Breast epithelium (tissue), 4 donors: ENCODE measurements at places on chromosomes 6 and 20. TPM values are rescaled to one million over a fixed set of nuclear protein-coding genes. Genes with fewer than 3 reads are reported as not detected.

The TRIM15 gene
- total RNA-seq = not detected

GRCh38 chr6:166927240-166927934 lies 29.0 kb downstream of the RNASET2 start:
- DNase-seq = no peak

DNA sequence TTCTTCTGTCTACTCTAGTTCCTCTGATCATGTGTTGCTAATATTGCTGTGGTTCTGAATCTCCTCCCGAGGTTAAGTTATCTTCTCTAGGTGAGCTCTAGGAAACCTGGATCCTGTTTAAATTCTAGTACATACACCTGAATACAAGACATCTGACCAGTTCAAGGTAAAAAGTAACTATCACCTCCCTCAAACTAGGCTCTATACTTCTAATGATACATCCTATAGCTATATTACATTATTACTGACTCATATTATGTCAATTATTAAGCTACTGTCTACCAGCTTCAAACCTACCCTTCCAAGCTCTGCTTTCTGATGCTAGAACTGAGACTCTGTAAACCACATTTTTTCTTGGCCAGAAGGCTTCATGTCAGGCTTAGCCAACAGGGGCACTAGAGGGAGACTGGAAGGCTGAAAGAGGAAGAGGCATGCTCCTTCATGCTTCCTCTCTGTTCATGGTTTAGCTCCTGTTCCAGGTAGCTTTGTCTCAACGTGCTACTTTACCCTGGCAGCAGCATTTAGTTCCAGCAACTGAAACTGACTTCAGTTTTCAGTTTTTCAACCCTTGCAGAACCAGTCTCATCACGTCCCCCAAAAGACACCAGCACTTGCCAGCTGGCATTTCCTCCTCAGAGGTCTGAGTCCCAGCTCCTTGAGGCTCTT lies 148.4 kb upstream of the TOP1 start:
- DNase-seq = no peak

- no peak for DNase-seq
These were observed 5.4 kb downstream of the SERINC3 start for GRCh38 chr20:44516491-44516890.

DNA sequence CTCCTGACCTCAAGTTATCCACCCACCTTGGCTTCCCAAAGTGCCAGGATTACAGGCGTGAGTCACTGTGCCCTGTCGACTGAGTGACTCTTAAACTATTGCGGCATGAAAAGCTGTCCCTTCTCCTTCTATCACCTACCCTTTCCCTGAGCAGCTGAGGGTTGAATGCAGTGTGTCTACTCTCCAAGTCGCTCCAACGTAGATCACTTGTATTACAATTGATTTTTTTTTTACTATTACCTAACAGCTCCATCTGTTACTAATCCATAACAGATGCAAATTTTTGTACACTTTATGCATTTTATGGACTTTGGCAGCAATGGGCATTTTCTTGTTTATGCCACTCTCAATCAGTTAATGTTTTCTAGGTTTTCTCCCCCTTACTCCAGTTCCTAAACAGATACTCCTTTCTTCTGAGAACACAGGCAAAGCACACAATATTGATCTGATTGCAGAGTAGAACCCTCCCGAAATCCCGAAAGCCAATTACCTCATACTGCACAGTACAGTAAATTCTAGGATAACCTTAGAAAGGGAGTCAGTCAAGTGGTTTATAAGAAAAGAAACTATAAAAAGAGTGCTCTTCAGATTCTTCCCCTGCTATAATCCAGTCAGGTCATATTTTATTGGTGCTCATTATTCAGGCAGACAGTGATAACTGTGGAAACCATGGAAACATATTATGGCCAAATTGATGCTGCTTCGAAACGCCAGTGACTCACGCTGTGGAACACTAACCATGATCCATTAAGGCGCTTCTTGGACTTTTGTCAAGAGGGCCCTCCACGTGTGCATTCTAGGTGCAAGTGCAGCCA lies 273.0 kb downstream of the ADGB start:
- DNase-seq = no peak

GRCh38 chr6:24920136-24920535 lies 15.6 kb downstream of the RIPOR2 start:
- no peak for DNase-seq

DNA sequence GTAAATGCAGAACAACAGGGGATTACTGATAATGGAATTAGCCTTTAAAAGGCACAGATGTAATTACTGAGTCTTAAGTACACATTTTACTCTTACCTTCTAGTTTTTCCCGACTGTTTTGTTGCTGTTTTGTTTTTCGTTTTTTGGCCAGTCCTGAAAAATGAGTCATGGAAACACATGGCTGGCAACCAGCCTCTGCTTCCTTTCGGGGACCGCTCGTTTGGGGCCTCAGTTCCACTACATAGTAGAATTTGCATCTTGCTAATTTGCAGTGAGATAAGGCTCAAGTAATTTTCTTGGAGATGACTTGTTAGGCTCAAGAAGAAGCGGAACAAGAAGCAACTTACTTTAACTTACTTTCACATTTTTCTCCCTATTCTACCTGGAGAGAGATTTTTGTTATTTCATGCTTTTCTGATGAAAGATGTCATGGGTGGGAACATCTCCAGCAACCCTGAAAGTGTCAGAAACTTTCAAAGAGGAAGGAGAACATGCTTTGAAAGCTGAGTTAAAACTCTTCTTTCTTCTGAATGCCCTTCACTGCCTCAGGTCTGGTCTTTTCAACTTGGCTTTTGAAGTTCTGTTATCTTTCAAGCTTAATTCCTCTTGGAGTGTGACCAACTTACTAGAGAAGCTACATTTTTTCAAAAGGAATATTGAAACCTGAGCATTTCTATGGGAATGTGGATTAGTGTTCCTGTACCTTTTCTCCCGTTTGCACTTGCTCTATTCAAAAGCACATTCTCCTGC lies 71.5 kb upstream of the HDAC2 start:
- DNase-seq = no peak

The ZC3H12D gene
- total RNA-seq = 2.3 TPM

- DNase-seq = no peak
These were observed 20.9 kb downstream of the HIVEP1 start for GRCh38 chr6:12032783-12033573.

The TUBB2A gene
- 36.0 TPM for total RNA-seq

The MYH7B gene
- total RNA-seq = 1.1 TPM

The CRISP1 gene
- not detected for total RNA-seq

- DNase-seq = no peak
These were observed 47.2 kb downstream of the ADTRP start for GRCh38 chr6:11731423-11731822.

GRCh38 chr6:75414445-75415021 lies 79.1 kb downstream of the FILIP1 start:
- no peak for DNase-seq

DNA sequence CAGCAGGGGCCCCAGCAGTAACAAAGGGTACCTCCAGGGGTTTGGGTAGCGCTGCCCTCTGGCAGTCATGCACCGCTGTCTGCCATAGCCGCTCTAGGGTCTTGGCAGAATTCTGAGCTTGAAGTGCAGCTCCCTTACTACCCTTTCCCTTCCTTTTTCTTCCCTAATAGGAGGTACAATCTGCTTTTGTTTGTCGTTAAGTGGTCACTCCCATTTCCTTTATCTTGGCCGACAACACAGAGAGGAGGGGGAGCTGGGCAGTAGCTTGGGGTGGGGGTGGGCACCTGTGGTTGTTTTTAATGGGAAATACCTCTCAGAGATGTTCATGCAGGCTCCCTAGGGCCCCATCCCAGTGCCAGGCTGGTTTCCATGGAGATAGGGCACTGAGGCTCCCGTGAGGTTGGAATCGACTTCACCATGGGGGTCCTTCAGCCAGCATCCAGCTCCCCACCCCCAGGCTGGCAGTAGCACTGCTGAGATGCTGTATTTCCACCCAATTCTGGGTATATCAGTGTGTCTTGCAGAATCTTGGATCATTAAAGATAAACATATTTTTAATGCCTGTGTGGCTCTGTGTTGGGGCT lies 18.6 kb downstream of the CCDC167 start:
- no peak for DNase-seq

GRCh38 chr20:48716086-48716485 lies 111.7 kb downstream of the PREX1 start:
- DNase-seq = no peak

- DNase-seq = peak; percentile 50
These were observed 41.5 kb upstream of the ARMH2 start for GRCh38 chr6:24840187-24840586.

- no peak for DNase-seq
These were observed 16.4 kb downstream of the SOX4 start for GRCh38 chr6:21609881-21610329.
